Activated gamma-delta T cell treated with anti-CD3 and anti-CD28 coated beads, Interleukin-2, amount 50 U/mL, for 16 hours (primary cell): ENCODE measurements at places on chromosomes 2 and 18.

DNA sequence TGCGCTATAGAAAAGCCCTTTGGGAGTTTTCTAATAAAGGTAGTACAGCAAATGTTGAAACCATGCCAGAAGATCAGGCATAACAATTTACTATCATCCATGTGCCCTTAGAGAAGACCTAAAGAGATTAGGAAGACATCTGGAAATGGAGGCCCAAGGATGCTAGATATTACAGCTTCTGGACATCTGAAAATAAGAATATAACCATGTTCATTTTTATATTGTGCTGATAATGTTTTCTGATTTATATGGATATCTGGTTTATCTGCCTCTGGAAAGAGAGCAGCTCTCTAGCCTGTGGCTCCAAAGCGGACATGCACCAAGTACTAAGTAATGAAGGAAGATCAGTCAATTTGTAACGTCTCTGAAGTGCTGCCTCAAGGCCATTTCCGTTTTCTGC, 478.0 kb upstream of the DDX18 start:
- DNase-seq: no peak

DNA sequence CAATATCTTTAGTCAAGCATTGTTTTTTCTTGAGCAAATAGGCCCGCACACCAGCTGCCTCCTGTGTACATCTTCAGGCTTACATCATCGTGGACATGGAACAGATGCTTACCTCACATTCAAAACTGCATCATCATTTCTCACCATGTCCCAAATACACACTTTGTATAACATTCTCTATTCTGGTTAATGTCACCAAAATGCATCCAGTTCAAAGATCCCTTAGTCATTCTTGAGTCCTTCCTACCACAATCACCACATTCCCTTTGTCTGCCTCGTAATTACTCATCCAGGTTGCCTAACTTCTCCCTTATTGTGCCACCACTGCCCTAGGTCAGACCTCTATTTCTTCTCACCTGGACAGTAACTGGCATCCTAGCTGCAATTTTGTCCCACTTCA, 373.7 kb upstream of the GALNT5 start:
- DNase-seq: no peak

GRCh38 chr2:205193125-205193835, 489.0 kb upstream of the NRP2 start:
- no peak for DNase-seq

GRCh38 chr18:11511434-11512095, 97.8 kb upstream of the SLC35G4 start:
- no peak for DNase-seq

DNA sequence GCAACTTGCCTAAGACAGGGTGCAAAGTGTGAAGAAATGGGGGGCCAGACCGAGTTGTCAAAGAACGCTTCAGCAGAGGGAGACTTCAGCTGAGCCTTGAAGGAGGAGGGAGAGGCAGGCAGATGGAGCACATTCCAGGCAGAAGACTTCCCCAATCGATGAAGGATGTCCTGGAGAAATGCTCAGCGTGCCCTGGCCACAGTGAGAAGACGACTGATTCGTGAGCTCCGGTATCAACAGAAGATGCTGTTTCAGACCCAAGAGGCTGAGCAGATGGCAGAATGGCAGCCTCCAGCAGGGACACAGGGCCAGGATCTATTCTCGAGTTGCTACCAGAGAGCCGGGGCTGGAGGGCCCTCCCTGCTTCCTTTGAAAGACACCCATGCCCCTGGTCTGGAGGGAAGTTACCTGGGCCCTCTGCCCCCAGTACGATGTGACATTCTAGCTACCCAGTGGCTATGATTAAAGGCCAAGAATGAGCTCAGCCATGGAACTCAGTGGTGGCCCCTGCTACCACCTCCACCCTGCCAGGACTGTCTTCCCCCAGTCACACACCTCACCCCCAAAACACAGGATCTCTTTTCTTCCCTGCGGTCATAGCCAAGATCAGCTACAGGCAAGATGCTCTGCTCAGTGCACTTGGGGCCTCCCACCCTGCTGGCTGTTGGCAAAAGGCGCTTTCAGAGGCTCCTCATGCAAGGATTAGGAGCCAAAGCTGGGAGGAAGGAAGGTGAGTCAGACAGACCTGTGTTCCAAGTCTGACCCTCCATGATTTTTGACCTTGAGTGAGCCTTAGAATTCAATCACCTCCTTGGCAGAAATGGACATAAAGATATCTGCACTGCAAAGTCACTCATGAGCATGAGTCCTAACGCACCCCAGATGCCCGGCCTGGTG, 84.3 kb downstream of the TFCP2L1 start:
- no peak for DNase-seq

GRCh38 chr2:59277671-59278070, 1036.5 kb upstream of the FANCL start:
- no peak for DNase-seq

- DNase-seq: no peak
Observed at GRCh38 chr18:22543769-22544168, 126.1 kb upstream of the CTAGE1 start.
